ENCODE measurements at places on chromosomes 3 and 15.

GRCh38 chr15:36936613-36937012, 163.7 kb downstream of the MEIS2 start:
- H3K27me3 ChIP-seq = peaks cover 3% of the 10 kb centered on the region
- no peak for DNase-seq
- H3K4me1 ChIP-seq = no peaks in the 10 kb centered on the region
- no peak overlapping the region for H3K4me3 ChIP-seq
- no peak overlapping the region for H3K27ac ChIP-seq
- H3K36me3 ChIP-seq = no peaks in the 10 kb centered on the region

- no peaks in the 10 kb centered on the region for H3K4me1 ChIP-seq
- no peaks in the 10 kb centered on the region for H3K27me3 ChIP-seq
- no peaks in the 10 kb centered on the region for H3K36me3 ChIP-seq
- H3K4me3 ChIP-seq = no peak overlapping the region
- no peak overlapping the region for H3K27ac ChIP-seq
These were observed 134.6 kb downstream of the LRRC28 start for GRCh38 chr15:99385865-99386264.

- no peak overlapping the region for H3K4me3 ChIP-seq
- H3K27ac ChIP-seq = no peak overlapping the region
- H3K4me1 ChIP-seq = no peaks in the 10 kb centered on the region
These were observed 20.9 kb downstream of the RAD54L2 start for GRCh38 chr3:51559411-51559888.

DNA sequence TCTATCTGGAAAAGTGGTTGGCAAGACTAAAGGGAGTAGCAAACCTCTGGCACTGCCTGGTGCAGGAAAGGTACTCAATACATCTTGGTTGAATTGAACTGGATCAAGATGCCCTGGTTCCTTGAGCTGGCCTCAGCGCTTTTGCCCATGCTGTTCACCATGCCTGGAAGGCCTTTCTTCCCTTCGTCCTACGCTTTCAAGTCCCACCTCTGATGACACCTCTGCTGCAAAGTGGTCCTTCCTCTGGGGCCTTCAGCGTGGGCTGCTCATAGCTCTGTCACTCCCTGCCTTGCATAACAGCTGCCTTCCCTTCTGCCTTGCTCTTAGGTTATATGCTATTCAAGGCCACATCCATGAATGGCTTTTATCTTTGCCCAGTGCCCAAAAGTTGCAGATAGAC, 23.0 kb downstream of the ITGA11 start:
- H3K36me3 ChIP-seq = no peaks in the 10 kb centered on the region
- no peak overlapping the region for H3K4me3 ChIP-seq
- DNase-seq = peak; percentile 40
- H3K27ac ChIP-seq = no peak overlapping the region
- H3K4me1 ChIP-seq = no peaks in the 10 kb centered on the region
- H3K27me3 ChIP-seq = no peaks in the 10 kb centered on the region

DNA sequence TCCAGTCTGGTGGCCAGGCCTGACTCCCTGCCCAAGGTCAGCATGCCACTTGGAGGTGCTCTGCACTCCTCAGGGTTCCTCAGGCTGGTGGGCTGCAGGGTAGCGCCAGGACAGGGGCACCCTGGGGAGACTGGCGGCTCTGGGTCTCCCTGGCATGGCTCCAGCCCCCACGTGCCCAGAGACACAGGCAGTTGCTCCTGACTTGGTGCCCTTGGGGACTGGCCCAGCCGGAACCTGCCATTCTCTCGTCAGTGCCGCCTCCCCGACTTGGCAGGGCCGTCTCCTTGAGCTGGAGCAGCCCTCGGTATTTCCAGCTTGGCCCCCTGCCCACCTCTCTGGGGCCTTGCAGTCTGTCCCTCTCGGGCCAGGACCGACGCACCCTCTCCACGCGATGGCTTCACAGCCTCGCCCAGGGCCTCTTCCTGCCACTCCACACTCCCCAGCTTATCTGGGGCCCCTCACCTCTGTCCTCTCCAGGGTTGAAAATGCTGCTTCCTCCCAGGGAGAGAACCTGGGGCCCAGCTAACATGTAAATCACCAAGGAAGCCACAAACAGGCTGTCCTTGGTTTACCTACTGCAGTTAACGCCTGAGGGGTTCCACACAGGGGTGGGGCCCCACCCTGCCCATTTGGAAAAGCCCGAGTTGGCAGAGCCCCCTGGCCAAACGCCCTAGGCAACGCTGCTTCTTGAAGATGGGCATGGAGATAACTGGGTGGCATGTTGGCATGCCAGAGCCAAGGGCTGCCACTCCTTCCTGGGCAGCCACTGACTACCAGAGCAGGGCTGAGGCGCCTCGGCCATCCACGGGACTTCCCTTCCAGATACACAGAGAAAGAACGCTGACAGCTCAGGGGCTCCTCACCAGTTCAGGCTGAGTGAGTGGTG, 61.4 kb downstream of the SMAD6 start:
- no peak overlapping the region for H3K27ac ChIP-seq
- DNase-seq = peak; percentile 78
- H3K27me3 ChIP-seq = no peaks in the 10 kb centered on the region
- peaks cover 28% of the 10 kb centered on the region for H3K4me1 ChIP-seq
- no peak overlapping the region for H3K4me3 ChIP-seq
- no peaks in the 10 kb centered on the region for H3K36me3 ChIP-seq

GRCh38 chr3:139830817-139831216, 104.2 kb upstream of the CLSTN2 start:
- H3K36me3 ChIP-seq = no peaks in the 10 kb centered on the region
- no peak overlapping the region for H3K4me3 ChIP-seq
- no peaks in the 10 kb centered on the region for H3K4me1 ChIP-seq

DNA sequence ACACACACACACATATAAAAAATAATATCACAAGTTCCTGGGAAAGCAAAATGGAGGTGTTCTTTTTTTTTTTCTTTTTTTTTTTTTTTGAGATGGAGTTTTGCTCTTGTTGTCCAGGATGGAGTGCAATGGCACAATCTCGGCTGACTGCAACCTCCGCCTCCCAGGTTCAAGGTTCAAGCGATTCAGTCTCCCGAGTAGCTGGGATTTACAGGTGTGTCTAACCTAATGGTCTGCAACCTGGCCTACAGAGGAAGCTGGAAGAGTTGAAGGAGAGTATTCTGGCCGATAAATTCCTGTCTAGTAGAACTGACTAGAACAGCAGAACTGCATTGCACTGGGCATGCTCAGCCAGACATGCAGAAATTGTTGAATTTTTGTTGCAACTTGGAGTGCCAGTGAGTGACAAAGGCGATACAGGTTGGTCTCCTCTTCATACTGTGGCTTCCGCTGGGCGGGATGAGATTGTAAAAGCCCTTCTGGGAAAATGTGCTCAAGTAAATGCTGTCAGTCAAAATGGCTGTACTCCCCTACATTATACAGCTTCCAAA, 22.4 kb upstream of the EIF4A2 start:
- H3K4me3 ChIP-seq = no peak overlapping the region
- H3K27ac ChIP-seq = peak overlapping the region; percentile 17
- no peak for DNase-seq

- no peak overlapping the region for H3K27ac ChIP-seq
- no peak for DNase-seq
- H3K36me3 ChIP-seq = no peaks in the 10 kb centered on the region
These were observed 148.8 kb upstream of the HES1 start for GRCh38 chr3:193987186-193987585.

Data from RWPE2 (cell line).